ENCODE measurements at places on chromosomes 1 and 21. TPM values are rescaled to one million over a fixed set of nuclear protein-coding genes. Genes with fewer than 3 reads are reported as not detected.

- DNase-seq, result no peak
Measured at GRCh38 chr1:180956028-180956640, 43.4 kb downstream of the KIAA1614 start.

DNA sequence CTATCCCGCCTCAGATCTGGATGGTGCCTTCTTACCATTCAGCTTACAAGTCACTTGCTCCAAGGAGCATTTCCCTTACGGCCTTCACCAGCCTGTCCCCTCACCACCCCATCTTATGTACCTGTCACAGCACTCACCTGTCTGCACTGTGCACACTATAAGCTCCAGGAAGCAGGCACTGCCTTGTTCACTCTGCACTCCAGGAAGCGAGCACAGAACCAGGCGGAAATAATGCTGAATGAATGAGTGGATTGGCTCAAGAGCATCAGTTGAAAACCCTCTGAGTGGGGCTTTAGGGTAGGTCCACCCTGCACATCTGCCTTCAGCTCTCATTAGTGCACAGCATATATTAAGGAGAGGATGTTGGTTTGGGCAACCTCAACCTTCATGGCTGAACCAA is 8.9 kb upstream of the RYR2 start:
- no peak for DNase-seq

DNA sequence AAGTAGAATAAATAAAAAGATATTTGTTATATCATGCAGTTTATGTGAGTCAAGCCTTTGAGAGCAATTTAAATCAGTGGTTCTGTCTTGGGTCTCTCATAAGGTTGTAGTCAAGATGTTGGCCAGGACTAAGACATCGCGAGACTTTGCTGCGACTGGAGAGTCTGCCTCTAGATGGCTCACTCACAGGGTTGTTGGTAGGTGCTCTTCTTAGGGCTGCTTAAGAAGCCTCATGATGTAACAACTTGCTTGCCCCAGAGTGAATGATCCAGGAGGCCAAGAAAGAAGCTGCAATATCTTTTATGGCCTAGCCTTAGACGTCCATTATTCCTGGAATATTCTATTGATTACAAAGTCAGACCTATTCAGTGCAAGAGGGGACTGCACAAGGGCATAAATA is 73.1 kb upstream of the CACHD1 start:
- no peak for DNase-seq

DNA sequence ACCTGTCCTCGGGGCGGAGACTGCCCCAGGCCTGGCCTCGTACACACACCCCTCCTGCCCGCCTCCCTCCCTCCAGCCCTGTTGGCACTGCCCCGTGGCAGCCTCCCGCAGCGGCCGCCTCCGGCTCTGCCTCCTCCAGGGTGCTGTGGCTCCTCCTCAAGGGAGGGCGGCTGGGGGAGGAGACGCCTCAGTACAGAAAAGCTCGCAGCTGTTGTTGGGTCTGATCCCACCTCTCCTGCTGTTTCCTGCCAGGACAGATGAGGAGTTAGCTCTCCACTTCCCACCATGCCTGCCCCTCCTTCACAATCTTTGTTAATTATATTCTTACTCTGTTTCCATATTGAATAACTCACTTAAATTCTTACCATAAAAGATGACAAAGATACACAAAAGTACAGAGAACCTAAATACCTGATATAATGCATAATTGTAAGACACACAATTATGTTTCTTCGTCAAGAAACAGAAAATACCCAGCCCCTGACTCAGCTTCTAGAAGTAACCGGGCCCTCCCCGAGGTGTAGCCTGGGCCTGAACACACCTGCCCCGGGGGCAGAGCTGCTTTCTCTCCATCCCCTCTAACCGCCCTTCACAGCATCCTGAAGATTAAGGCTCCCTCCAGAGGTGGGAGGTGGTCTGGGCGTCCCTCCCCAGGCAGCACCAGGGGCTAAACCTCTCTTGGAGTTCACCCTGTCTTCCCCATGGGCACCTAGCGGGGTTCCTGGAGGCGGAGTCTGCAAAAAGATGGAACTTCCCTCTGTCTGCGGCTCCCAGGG is 30.6 kb upstream of the COL6A1 start:
- DNase-seq, result peak; percentile 74

DNA sequence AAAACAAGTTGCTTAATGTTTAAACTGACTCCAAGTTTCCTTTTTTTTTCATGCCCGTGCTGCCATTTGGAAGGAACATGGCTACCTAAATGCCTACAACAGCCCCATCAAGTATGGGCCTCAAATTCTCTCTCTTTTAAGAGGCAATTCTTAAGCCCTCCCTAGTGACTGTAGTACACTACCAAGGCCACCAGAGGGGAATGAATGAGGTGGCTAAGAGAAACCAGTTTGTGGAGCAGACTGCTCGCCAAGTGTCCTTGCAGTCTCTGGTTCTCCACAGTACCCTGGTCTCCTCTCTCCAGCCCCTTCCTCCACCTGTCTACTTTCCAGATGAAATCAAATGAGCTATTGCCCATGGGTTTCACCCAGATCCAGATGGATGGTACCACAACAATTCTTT is 1809.6 kb downstream of the BRINP3 start:
- DNase-seq, result no peak

GRCh38 chr1:119372503-119373086 is 4.0 kb downstream of the HAO2 start:
- no peak for DNase-seq

GRCh38 chr1:225462714-225463574 is 35.1 kb upstream of the LBR start:
- no peak for DNase-seq

The CD101 gene
- 0.45 TPM for total RNA-seq

- DNase-seq, result no peak
Measured at GRCh38 chr21:28311411-28312190, 681.1 kb downstream of the LTN1 start.

- DNase-seq, result no peak
Measured at GRCh38 chr1:206495011-206495461, 12.3 kb upstream of the RASSF5 start.

DNA sequence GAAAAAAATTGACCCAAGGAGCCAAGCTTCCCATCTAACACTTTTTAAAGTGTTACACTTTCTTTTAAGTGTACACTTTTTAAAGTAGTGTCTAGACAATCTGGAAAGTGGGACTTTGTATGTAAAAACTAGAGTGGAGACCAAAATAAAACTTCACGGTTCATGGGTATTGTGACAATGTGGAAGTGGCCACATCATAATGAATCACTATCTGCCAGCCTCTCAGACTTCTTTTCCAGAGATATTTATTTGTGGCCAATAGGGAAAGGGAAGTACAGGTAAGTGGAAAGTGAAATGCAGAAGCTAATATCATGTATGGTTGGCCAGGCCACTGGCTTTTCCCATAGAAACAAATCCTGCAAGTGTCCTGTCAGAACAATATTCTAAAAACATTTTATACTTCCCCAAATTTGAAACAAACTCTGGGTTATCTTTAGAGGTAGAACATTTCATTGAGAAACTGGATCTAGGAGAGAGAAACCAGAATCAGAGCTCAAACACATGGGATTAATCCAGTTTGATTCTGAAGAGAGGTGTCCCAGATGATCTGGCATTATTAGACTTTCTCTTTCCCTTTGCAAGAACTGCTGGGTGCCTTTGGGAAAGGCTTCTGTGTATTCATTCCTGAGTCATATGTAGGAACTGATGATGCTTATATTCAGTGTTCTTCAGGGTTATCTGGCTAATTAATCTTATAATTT is 2.0 kb downstream of the TNFSF18 start:
- DNase-seq, result no peak

GRCh38 chr1:48430832-48431231 is 41.2 kb downstream of the SPATA6 start:
- no peak for DNase-seq

GRCh38 chr1:221271701-221272100 is 392.5 kb downstream of the HLX start:
- no peak for DNase-seq

DNA sequence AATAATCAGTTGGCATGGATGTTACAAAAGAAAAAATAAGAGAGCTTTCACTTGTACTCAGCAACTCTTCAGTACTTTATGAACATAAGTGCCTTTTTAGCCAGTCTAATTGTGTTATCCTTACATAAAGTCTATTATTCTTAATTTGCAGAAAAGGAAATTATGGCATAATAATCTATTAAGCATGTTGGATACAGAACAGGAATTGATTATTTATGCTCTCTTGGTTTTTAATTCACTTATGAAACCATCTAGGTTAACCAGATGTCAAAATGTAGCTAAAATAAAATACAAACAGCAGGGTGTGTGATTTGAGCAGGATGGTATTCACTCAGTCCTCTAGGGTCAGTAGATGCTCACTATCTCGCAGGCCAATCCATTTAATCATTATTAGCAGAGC is 79.7 kb downstream of the PLPPR5 start:
- no peak for DNase-seq

- no peak for DNase-seq
Measured at GRCh38 chr1:226864311-226864710, 6.1 kb upstream of the PSEN2 start.

DNA sequence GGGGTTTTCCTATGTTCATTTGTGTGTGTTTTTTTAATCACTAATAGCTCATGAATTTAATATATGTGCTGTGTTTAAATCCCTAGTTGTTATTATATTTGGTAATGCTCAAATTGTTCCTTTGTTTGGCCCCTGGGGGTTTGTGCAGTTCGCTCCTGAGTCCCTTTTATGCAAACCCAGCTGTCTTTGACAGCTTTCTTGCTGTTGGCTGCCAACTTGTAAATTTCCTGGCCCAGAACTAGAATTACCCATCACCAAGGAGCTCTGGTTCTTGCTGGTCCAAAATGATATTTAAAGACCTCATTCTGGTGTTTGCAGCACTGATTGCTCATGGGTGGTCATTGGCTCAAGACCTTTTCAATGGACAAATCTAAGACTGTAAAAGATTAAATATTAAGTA is 39.6 kb upstream of the PGBD5 start:
- no peak for DNase-seq

The CELA2B gene
- total RNA-seq, result not detected

The EDN2 gene
- 0.27 TPM for total RNA-seq

The MPZ gene
- 3.8 TPM for total RNA-seq

DNA sequence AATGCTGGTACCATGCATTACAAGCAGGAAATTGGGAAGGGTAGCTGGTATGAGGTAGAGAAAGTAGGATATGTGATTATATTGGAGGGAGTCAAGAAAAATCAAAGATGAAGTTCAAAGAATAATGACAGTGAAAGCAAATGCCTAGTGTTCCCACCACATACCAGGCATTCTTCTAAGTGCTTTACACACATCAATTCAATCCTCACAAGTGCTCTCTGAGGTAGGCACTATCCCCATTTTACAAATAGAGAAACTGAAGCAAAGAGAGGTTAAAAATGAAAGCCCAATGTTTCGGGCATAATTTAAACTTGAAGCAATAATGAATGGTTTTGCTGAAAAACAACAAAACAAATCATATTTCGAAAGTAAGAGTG is 40.1 kb upstream of the MCOLN3 start:
- DNase-seq, result no peak

The EPS15 gene
- total RNA-seq, result 71.6 TPM

The CADM3 gene
- 4.8 TPM for total RNA-seq

GRCh38 chr1:150320667-150320978 is 710 bp upstream of the PRPF3 start:
- no peak for DNase-seq

GRCh38 chr1:117237726-117238381 is 27.1 kb upstream of the VTCN1 start:
- no peak for DNase-seq

GRCh38 chr1:15156807-15157380 is 3.3 kb downstream of the TMEM51 start:
- DNase-seq, result no peak

DNA sequence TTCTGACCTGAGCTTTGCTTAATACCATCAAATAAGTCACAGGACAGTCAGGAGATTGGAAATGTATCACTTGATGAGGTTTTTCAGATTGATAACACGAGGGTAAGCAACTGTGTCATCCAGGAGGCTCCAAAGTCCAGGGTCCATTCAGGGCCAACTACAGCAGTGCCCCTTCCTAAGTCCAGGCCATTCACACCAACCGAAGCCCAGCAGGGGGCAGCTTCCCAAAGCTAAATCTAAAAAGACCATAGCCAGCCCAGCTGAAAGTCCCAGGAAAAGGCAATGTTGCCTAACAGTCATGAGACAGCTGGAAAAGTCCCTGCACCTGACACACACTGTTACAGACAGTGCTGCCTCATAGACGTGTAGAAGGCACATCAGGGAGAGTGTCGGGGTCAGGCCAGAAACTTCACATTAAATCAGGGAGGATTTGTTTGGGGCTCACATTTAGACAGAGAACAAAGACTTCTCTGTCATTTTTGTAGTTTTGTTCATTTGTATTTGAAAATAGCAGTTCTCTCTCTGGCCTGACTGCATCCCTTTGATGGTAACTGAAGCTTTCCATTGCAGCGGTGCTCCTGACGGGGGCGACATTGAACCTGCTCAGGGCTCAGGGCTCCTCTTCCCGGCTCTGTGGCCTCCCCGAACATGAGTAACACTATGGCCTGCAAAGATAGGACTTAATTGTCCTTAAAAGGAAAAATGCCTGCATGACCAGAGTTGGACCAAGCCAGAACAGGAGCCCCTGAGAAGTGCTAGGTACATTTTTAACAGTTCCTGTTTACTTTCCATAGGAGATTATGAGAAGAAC is 200.4 kb downstream of the NRIP1 start:
- DNase-seq, result peak; percentile 78

- no peak for DNase-seq
Measured at GRCh38 chr1:29811727-29812407, 575.5 kb downstream of the PTPRU start.

The ARL8A gene
- total RNA-seq, result 65.1 TPM

The C1orf226 gene
- total RNA-seq, result 5.8 TPM

- DNase-seq, result no peak
Measured at GRCh38 chr1:220701974-220702373, 11.8 kb downstream of the C1orf115 start.

GRCh38 chr1:20430355-20431175 is 55.4 kb downstream of the CAMK2N1 start:
- DNase-seq, result peak; percentile 58

The ITLN2 gene
- total RNA-seq, result not detected

DNA sequence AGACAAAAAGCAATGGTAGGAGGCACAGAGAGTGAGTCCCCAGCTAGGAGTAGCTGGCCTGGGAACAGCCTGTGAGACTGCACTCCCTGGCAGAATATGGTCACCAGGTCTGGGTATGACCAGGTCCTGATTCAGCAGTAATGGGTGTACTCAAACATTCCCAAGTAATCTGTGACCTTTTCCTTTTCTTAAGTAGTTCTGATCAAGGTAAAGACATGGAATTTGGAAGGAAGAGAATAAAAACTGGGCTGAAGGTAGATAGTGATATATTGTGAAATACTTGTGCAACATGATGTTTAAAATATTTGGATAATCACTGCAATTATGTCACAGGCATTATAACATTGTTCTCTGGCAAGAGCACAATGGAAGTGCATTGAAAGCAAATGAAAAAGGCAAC is 147.2 kb upstream of the DPYD start:
- DNase-seq, result no peak

The OR10J1 gene
- not detected for total RNA-seq

Measured in left ventricle myocardium superior (tissue), 1 donor.